Osteocyte (in vitro differentiated cells): ENCODE measurements at places on chromosomes 6 and 20.

DNA sequence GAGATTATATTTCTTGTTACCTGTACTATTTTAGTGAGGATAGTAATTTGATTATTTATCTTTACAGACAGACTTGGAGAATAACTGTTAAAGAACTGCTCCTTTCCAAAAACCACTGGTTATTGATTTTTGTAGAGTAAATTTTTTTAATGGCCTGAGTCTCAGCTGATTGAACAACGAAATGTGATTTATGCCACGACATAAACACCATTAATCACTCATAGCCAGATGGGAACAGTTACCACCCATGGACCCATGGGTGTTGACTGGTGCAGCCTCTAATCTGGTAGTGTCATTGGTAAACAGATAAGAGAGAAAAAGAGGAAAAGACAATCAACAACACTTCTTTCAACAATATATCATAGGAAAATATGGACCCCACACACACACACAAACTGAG lies 101.4 kb upstream of the BEND6 start:
- DNase-seq: no peak

GRCh38 chr20:34302312-34302722 lies 838 bp downstream of the AHCY start:
- no peak for DNase-seq

DNA sequence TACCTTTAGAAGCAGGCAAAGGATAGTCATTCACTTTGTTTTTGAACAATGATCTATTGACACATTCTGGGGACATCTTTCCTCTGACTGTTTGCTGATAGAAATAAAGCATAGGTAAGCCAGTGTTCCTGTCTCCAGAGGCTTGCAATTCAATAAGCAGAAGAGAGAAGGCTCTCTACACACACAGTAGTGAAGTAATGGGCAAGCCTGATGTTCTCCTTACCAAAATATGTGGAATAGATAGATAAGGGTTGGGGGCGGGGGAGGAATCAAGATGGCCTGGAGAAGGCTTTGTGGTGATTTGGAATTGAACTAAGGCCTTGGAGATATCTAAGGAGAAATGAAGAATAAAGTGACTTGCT lies 27.3 kb downstream of the PAQR8 start:
- no peak for DNase-seq

- no peak for DNase-seq
Observed at GRCh38 chr6:139597771-139598755, 223.6 kb upstream of the CITED2 start.

GRCh38 chr6:3389390-3390167 lies 67.3 kb downstream of the SLC22A23 start:
- no peak for DNase-seq

- DNase-seq: peak; percentile 94
Observed at GRCh38 chr20:675453-676314, at the start of gene SCRT2. Gene SCRT2 (minus strand): TSS chr20:675802. CDS start chr20:675601, 201 bp downstream.

DNA sequence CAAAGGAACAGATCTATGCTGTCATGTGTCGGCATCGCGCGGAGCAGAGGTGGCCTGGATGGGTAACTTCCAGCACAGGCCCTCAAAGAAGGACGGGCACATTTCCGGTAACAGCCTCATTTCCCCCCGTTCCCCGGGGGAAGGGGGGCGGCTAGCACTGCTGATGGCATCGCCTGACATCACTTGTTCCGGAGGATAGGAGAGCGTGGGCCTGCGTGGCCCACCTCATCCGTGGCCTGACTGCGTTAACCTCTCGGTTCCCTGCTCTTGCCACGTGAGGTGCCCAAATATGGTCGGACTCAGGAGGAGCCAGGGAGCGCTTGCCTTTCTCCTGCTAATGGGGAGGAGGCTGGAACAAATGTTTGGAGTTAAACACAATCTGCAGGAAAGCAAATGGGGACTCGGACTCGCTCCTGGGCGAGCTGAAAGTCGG lies at the start of gene AKAP12:
AKAP12 (plus strand) TSS at position 365 of the 433 bp plus-strand sequence. CDS start 596 bp downstream, outside the sequence.
- DNase-seq: no peak

DNA sequence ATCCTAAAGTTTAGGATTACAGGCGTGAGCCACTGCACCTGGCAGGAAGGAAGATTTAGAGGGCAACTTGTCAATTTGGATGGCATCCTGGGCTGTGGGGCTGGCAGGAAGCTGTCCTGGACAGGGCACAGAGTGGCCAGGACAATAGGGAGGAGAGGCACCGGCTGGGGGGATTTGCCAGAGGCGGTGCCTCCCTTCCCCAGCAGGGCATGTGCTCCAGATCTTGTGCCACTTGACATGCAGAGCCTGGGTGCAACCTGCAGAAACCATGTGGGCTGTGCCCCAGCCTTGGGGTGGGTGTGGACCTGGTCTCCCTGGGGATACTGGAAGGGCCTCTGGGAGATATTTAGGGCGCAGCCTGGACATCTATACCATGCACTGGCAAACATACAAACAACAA lies 58.6 kb upstream of the EEF1A1 start:
- no peak for DNase-seq

DNA sequence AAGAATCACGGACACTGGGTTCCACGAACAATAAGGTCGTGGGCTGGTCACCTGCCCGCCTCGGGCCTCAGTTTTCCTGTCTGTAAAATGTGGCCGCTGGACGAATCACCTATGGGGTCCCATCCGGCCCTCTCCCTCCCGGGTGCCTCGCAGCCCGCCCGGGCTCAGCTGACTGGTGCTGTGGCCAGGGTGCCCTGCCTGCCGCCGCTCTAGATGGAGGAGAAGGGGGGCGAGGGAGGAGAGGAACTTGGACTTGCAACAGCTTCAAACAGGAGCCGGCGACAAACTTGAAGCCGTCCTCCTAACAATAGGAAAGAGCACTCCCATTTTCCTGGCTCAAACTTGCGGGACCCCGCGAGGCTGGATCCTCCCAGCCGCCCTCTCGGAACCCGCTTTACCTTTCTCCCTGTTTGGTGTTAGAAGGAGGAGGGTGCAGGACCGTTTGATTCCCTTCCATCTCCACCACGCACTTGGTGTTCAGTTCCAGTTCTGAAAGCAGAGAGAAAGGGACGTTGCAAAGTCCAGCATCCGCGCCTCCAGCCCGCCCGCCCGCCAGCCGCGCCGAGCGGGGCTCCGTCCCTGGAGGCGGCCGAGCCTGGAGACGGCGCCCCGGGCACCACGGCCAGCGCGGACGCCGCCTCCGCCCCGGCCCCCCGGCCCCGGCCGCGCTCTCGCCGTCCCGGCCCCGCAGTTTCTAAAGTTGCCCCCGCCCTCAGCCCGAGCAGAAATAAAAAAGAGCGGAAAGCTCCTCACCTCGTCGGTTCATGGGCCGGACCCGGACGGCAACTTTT lies 584 bp downstream of the KIF13A start:
- no peak for DNase-seq

- DNase-seq: no peak
Observed at GRCh38 chr6:22298475-22298890, 1.6 kb upstream of the PRL start.

DNA sequence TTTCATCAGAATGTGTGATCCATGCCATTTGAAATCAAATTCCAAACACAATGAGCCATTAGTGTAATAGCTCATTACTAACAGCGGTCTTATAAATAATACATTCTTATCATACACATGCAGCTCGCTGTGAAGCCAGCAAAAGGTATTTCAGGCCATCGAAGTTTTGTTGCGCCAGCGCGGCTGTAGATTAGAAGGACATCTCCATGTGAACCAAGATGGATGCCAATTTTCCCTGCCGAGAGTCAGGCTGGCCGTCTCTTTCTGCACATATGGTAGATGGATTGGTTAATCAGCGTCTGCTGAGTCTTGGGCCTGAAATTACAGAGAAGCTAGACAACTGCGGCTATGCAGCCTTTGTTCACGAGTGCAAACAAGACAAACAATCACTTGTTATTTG lies 44.1 kb downstream of the CFAP61 start:
- no peak for DNase-seq

DNA sequence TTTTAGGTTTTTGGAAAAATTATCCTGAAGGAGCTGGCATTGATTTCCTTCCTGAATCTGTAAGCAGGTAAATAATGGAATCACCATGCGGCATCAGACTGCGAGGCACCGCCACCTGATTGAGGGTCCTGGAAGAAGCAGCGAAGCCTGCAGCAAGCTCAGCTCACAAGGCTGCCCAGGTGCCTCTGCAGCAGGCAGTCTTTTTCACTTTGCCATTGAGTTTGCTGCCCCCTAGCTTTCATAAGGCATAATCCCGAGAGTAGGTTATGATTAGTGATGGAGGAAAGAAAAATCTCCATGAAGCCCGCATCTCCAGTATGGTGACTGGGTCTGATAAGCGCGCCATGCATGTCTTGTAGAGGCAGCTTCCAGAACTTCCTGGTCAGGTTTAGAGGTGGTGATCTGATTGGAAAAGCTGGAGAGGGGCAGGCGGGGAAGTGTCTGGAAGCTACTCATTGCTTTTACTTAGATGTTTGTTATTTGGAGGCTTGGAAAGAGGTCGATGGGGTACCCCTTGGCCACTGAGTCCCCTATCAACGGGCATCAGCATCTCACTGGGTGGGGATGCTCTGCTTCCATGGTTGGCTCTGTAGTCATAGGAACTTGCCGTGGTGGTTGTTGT lies 26.7 kb downstream of the IYD start:
- DNase-seq: no peak

- DNase-seq: no peak
Observed at GRCh38 chr6:139926711-139927110, 552.3 kb upstream of the CITED2 start.

DNA sequence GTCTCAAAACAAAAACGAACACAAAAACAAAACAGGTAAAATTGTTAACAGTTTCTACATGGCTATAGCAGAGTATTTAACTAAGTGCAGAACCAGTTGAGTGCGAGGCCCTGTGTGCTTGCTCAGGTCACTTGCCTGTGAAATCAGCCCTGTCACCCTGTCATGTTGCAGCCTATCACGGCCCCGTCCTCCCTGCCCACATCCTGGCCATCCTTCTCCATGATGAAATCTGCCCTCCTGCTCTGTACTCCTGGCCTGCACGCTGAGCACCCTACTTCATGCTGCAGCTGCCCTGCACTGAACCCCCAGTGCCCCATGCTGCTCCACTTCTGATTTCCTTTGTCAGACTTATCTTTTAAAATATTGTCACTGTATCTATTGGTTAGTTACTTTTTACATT lies 62.4 kb downstream of the DTD1 start:
- DNase-seq: no peak

DNA sequence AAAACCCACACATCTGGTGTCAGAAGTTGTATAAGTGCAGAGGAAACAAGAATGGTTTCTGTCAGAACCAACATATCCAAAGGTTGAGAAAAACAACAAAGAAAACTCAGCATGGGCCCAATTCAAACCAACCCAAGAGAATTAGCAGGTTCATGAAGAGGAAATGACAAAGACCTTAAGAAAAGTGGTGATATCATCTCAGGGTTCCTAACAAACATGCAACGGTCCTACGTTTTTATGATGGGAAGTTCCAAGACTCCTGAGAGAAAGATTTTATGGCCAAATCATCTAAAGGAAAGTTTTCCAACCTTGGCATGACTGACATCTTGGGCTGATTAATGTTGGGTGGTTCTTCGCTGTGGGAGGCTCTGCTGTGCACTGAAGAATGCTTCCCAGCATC lies 23.0 kb downstream of the TFB1M start:
- DNase-seq: no peak

DNA sequence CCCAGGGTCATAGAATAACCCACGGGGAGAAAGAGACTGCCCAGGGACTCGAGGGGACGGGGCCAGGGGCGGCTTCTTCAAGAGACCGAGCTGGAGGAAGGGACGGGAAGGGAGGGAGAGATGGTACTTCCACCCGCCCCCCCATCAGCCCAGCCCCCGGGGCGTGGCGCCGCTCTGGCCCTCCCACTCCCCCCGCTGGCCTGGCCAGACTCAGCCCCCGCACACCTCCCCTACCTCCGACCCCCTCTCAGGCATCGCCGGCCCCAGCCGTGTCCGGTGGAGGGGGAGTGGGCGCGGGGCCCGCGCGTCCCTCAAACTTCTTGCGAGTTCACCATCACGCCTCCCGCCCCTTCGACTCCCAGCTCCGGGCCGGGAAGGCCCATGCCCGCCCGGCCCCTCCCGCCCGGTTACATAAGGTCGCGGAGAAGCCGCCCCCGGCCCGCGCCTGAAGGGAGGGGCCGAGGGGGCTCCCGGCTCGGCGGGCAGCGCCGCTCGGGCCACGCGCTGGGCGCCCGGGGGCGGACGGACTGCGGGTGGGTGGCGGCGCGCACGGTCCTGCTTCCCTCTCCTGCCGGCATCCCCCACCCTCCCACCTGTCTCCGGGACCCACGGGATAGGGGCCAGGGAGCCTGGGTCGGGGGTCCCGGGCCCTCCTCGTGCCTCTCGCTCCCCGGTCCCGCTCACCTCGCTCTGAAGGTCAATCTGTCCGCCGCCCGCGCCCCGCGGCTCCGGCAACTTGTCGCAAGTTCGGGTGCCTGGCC lies 562 bp downstream of the TFEB start:
- peak; percentile 92 for DNase-seq

GRCh38 chr6:7119272-7119801 lies 11.6 kb downstream of the RREB1 start:
- DNase-seq: no peak

- no peak for DNase-seq
Observed at GRCh38 chr6:139474145-139475108, 100.0 kb upstream of the CITED2 start.

- DNase-seq: no peak
Observed at GRCh38 chr6:7311917-7312615, 933 bp downstream of the SSR1 start.

DNA sequence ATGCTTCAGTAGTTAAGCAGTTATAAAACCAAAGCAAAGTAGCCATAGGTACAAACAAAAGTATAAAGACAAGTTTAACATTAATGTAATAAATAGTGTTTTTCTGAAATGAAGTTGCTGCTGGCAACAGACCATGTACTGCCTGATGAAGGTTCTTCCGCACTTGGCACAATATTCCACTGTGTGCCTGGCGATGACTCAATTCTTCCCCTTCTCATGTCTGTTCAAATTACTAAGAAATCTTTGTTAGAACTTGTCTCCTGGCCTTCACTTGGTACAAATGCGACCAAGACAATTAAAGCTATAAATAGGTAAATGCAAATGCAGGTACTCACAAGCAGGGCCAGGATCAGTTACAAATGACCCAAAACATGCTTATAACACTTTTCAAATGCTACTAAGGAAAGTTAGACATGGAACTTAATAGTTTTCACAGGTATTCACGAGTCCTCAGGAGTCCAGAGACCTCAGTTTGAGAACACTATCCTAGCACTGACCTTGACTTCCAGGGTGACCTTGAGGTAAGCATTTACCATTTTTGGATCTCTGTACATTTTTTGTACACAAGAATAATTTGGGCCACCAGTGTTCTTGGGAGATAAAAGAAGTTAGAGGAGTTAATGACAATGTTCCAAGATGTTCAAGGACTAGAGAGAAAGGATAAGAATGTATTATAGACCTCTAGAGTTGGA lies 8.1 kb upstream of the DDR1 start:
- DNase-seq: no peak

DNA sequence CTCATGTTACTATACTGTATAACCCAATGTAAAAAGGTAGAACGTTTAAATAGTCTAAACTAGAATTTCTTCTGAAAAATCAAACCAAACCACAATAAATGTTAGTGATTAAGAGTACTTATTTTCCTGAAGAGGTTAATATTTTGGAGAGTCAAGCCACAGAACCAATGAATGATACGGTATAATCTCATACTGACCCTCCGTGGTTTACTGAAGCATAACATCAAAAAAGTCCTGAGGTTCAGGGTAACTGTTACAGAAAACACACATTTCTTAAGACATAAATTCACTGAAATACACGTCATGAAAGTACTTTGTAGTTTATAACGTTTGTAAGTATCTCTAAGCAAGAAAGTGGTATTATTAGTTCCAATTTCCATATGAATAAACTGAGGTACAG lies 28.9 kb downstream of the ESF1 start:
- no peak for DNase-seq
